SIG-M5 (cell line): ENCODE measurements at places on chromosomes 11 and 22.

DNA sequence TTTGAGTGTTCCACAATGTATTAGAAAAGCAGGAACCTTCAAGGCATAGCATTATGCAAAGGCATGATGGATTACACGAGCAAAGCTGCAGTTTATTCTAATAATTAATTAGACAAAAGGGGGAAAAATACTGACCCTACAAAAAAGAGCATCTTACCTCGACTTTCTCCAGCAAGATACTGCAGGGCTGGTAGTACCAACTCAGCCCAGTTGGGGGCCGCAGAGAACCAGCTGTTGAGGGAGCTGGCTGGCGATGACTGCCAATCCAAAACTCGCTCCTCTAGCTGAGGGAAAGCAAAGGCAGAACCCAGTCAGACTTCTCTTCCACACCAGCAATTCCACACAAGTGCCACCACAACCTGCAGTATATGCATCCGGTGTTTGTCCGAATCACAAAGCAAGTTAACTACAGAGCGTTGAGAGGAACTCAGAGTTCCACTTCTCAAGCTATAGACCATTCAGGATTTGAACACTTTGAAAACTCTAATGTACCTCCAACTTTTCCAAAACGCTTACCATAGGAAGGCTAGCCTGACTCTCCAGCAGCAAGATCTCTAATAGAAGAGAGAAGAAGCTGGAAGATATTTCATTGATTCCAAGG is 13.7 kb downstream of the NFRKB start:
- no peak for DNase-seq

GRCh38 chr11:48029681-48030290 is 49.4 kb downstream of the PTPRJ start:
- DNase-seq = no peak

- DNase-seq = no peak
Measured at GRCh38 chr11:75225794-75226193, 14.8 kb upstream of the TPBGL start.

GRCh38 chr11:46543564-46543963 is 50.3 kb downstream of the AMBRA1 start:
- no peak for DNase-seq

DNA sequence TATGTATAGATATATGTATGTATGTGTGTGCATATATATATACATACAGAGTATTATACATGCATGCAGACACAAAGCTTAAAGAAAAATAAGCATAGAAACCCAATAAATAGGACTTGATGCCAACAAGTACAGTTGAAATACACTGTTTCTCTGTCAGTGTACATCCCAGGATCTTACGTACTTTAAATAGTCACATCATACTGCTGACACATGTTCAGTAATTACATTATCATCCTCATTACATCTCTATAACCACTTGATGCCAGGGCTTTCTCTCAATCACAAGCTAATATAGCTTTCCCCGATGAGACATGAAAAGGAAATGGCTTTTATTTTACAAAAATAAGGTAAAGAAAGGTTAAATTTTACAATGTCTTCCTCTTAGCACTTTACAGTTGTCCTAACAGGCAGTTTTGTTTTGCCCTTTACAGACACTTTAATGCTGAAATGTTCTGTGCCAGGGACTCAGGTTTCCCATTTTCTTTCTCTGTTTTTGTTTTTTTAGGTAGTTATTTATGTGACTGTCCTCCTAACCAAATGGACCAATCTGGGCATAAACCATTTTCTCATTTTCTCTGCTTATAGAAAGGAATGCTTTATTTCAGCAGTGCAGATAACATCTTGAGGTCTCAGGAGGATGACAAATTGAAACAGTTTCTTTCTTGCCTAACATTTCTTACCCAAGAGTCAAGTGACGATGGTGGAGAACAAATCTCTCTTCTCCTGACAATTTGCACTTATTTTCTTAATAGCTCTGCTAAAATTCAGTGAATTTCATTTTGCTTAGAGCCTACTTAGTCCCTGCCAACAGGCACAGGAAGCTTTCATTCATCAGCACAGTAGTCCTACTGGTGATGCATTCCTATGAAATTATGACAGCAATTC is 350.2 kb downstream of the TTC28 start:
- DNase-seq = no peak

DNA sequence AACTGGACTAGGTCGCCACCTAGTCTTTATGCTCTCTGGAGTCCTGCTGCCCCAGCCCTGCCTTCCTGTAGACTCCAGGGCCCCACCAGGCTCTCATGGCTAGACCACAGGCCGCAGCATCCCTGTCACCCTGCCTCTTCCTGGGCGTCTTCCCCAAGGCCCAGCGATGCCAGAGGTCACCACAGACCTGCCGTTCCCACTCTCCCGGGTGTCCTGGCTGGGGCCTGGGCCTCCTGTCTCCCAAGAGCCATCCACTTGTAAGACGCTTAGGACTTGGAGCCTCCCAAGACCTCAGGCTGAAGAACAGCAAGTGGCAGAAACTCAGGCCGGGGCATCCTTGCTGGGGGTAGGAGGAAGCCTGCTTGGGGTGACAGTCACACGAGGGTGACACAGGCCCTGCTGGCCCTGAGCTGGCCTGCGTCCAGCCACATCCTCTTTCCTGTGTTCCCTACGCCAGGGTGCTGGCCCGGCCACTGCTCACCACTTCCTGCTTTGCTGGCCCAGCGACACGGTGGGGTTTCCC is 2.0 kb upstream of the TCIRG1 start:
- no peak for DNase-seq

GRCh38 chr11:58525037-58525614 is 17.2 kb upstream of the OR5B21 start:
- DNase-seq = peak; percentile 53

- no peak for DNase-seq
Measured at GRCh38 chr22:36322602-36322915, 65.2 kb downstream of the MYH9 start.

- DNase-seq = no peak
Measured at GRCh38 chr22:37951305-37951704, 2.1 kb downstream of the C22orf23 start.

DNA sequence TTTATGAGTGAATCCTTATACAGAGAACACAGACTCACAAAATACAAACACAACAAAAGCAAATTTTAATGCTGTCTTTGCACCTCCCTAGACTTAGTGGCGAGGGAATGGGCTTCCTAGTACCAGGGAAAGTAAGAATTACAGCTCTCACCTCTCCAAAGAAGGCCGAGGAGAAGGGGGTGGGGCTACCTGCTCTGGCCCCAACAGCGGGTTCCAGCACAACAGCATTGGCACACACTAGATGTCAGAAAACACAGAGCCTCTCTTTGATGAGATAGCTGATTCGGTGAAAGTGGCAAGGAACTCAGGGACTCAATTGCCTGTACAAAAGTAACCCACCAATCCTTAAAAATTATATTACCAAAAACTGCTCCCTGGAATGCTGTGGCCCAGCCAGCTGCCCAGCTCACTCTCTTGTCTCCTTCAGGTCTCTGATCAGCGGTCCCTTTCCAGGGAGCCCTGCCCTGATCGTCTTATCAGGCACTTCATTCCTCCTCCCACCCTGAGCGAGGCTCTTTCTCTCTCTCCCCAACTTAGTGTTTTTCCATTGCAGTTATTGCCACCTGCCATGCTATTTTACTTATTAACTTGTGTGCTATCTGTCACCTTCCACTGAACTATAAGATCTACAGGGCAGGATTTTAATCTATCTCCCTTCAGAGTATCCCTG is 30.7 kb downstream of the SPON1 start:
- DNase-seq = no peak

GRCh38 chr11:36155770-36156160 is 133.5 kb downstream of the COMMD9 start:
- no peak for DNase-seq

- no peak for DNase-seq
Measured at GRCh38 chr22:35846804-35847203, 129.1 kb downstream of the APOL5 start.
